ENCODE measurements at places on chromosomes 4 and X.

DNA sequence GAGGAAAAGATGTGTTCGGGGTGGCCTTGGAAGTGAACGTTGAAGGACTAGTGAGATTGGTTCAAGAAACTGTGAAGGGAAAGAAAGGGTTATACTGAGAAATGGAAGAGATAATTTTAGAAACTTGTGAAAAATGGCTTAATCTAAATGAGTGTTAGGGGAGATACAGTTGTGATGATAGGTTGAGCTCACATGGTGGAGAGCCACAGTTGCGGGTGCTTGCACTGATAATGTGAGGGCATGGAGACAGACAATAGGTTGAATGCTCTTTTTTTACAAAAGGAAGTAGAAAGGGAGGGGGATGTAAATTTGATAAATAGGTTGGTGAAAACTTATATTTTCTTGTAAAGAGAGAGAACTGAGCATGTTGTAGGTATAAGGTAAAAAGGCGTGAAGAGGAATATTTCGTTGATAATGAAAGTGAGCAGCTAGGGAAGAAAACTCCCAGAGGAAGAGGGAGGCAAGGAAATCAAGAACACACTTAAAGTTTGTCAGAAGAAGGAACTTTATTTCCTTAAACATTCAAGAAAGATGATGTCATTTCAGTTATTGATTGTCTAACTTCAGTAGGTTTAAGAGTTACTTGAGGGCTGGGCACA is 8.2 kb downstream of the AREG start:
- no peak for DNase-seq

DNA sequence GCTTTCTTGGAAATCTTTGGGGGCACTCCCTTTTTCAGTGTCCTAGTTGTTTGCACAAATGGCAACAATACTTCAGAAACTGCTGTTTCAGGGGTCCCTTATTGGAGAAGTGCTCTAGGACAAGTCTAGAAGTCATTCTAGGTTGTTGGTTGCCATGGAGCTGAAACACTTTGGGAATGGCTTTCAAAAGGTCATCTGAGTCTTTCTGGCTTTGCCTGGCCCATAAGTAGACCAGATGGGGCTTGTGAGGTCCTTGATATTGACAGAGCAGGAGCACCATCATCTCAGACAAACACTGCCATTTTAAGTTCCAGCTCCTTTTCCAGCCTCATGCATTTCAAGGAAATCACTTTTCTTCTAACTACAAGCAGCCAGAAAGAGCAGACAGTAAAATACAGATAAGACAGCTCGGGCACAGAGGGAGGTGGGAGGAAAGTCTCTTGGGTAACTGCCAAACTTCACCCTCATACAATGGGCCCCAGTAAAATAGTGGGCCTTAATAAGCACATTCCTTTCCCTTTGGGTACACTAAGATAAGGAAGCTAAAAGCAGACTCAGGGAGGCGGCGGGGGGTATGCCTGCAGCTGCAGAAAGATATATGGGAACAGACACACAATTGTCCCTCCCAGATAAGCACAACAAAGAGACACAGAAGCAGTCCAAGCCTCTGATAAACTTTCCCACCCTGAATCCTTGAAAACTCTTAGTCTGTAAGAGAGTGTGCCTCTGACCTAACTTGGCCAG is 8.5 kb upstream of the NXF3 start:
- DNase-seq: no peak

DNA sequence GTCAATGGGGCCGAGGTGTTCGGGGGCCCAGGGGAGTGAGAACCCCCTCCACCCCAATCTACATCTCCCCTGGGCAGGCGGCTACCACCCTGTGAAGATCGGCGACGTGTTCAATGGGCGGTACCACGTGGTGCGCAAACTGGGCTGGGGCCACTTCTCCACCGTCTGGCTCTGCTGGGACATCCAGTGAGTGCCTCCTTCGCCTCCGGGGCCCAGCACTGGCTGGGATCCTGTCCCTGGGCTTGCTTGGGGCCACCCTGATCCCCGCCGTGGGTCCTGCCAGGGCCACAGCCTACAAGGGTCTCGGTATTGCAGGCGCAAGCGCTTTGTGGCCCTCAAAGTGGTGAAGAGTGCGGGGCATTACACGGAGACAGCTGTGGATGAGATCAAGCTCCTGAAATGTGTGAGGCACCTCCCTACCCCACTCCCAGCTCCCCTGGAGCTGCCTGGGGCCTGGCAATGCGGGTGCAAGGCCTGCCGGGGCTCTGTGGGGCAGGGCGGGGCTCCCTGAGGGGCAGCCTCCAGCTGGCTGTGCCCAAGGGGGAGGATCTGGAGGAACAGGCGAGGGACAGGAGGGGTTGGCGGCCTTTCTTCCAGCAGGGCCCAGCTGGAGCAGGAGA is 697 bp downstream of the SRPK3 start:
- no peak for DNase-seq

GRCh38 chrX:12065251-12065650 is 73.0 kb upstream of the FRMPD4 start:
- DNase-seq: no peak

DNA sequence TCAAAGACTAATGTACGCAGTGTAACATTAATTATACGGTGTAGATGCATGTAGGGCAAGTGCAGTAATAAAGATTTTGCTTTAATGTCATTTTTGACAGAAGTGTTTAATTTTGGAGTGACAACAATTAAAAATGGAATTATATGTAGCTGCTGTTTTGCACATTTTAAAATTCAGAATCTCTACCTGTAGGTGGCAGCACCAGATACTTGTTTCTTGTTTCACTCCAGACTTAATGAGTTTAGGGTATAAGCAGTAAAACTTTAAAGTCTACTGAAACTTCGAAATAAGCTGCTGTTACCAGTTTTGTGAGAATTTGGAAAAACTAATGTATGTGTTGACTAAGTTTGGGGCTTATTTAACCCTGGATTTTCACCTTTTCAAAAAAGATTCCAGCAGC is 144.9 kb downstream of the POLA1 start:
- no peak for DNase-seq

- no peak for DNase-seq
Observed at GRCh38 chrX:110722135-110722534, 73.5 kb downstream of the CHRDL1 start.

DNA sequence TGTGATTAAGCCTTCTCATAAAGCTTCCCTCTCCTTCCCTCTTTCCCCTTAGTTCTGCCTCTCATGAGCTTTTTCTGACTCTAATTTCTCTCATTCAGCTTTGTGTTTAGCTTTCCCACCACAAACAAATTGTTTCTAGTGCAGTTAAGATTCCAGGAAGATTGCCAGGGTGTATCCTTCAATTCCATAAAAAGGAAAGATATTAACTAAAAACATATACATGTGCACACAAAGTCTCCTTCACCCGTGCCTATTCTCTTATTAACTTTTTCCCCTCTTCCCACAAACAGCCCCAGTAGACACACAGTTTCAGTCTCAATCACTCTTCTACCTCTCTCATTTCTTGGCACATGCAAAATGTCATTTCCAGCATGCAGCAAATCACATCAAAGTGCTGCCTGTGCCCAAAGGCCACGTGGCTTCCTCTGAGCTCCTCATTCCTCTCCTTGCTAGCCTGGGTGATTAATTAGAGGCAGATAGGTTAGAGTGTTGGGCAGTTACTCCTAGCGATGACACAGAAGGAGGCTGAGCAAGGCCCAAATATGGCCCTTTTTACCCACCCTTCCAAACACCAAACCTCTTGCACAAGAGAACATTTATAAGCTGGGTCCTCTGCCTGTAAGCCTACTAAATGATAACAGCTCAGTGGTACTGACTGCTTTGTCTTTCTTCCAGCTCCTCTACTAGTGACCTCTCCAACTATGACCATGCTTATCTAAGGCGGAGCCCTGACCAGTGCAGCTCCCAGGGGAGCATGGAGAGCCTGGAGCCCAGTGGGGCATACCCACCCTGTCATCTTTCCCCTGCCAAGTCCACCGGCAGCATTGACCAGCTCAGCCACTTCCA is 159.6 kb downstream of the SOWAHB start:
- peak; percentile 52 for DNase-seq

DNA sequence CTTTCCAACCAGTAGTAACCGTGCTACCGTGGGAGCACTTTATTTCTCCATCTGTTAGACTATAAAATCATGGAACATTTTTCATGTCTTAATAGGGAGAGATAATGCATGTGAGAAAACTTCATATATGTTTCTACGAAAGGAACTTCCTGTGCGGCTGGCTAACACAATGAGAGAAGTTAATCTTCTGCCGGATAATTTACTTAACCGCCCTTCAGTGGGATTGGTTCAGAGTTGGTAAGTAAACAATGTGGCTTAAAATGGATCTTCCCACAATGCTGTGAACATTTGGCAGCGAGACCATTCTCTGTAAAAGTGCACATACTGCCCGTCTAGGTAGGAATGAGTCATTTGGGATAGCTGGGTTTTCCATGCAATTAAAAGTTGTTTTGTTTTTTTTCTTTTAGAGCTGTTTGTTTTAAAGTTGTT is 29.6 kb downstream of the PDK3 start:
- no peak for DNase-seq

All from stimulated activated naive CD8-positive, alpha-beta T cell treated with anti-CD3 and anti-CD28 coated beads, Interleukin-15, amount 100 ng/mL, for 72 hours (primary cell).